ENCODE measurements at places on chromosomes 1 and 21. TPM values are rescaled to one million over a fixed set of nuclear protein-coding genes. Genes with fewer than 3 reads are reported as not detected.

GRCh38 chr1:169308313-169309039 is 59.1 kb downstream of the NME7 start:
- DNase-seq: no peak

- no peak for DNase-seq
Measured at GRCh38 chr1:165075725-165076370, 280.7 kb downstream of the LMX1A start.

DNA sequence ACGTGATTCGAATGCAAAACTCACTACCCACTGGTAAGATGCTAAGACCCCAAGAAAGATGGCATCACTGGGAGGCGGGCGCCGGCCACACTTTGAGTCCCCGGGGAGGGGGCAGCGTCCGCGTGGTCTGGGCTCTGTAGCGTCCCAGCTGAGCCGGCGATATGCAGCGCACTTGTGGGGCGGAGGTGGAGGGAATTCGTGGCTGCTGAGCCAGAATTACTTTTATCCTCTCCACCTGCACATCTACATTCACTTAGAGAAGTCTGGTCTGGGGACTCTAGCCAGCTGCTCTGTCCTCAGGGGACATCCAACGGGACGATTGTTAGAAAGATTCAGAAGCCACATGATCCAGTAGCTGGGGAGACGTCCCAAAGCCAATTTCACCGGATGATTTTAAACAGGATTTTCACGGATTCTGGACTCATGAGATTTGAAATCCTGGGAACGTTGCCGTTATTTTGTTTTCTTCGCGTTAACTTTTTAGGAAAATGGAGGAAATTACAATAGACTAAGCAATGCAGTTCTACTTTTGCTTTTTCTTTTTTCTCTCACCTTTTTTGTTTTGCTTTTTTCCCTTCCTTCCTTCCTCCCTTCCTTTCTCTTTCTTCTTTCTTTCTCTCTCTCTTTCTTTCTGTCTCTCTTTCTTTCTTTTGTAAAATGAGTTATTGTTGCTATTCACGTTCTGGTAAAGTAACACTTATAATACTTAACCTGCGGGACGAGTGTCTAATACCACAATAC is 1.3 kb downstream of the JAM2 start:
- DNase-seq: no peak

DNA sequence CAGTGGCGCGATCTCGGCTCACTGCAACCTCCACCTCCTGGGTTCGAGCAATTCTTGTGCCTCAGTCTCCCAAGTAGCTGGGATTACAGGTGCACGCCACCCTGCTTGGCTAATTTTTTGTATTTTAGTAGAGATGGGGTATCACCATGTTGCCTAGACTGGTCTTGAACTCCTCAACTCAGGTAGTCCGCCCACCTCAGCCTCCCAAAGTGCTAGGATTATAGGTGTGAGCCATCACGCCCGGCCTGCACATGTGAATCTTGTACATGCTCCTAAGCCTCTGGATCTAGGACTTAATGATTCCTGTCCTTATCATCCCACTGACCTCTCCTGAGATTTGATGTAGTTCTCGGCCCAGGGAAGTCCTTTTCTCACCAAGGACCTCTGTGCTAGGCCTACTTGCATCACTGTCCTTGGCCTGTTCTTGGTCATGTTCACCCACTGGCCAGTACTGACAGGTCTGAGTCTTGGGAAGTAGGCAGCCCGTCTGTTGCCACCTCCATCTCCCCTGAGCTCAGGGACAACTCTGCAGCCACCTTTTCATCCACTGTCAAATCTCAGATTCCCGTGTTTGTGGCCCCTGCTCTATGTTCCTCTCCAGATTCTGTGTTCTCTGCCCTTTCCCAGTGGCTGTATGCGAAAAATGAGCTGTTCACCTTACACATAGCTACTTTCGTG is 9.4 kb downstream of the HYI start:
- DNase-seq: no peak

GRCh38 chr1:172180501-172181285 is 239.8 kb upstream of the C1orf105 start:
- peak; percentile 58 for DNase-seq

Gene PAPPA2
- 0.46 TPM for total RNA-seq

- DNase-seq: no peak
Measured at GRCh38 chr1:106700211-106700610, 356.3 kb upstream of the PRMT6 start.

Gene COL24A1
- total RNA-seq: not detected

- DNase-seq: no peak
Measured at GRCh38 chr1:199495432-199495831, 532.1 kb upstream of the NR5A2 start.

- DNase-seq: no peak
Measured at GRCh38 chr1:208177656-208178055, 66.5 kb downstream of the PLXNA2 start.

- DNase-seq: no peak
Measured at GRCh38 chr21:35690436-35690835, 369.9 kb downstream of the SETD4 start.

GRCh38 chr1:85604298-85604997 is 23.9 kb downstream of the CCN1 start:
- no peak for DNase-seq

Gene PHF13
- 12.4 TPM for total RNA-seq

Gene SMPDL3B
- 0.21 TPM for total RNA-seq

Gene HAO2
- total RNA-seq: not detected

Gene AGMAT
- total RNA-seq: 17.0 TPM

Gene GREM2
- total RNA-seq: 0.42 TPM

- no peak for DNase-seq
Measured at GRCh38 chr1:185823467-185823866, 89.3 kb downstream of the HMCN1 start.

DNA sequence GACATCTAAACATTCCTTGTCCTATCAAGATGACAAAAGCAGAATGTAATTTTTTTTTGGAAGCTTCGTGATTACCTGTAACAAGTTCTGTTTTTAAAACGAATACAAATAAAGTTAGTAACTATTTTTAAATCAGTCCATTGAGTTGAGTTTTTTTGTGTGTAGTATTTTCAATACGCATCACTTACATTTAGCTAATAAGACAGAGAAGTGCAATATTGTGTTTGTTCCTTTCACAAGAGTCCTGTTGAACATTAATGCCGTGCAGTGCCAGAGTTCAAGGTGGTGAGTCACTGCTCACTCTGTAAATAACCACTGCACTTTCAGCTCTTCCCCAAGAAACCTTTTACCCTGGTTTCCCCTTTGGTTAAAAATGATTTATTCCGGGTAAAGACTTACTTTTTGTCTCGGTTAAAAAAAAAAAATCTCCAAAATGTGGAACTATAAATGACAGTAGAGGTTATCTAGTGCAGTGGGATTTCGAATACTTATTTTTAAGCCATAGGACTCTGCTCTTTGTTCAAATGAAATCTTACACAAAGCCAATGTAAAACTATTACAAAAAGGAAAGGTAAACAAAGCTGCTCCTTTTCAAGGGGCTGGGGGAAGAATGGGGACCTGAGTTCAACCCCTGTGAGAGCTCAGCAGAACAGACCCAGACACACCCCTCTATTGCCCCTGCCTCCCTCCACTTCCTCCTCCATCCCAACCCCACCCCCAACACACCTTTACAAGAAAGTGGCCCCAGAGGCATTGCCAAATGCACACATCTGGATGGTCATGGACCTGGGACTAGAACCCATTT is 14.8 kb upstream of the NCMAP start:
- peak; percentile 44 for DNase-seq

Gene PLEKHN1
- 3.2 TPM for total RNA-seq

GRCh38 chr1:40625076-40625475 is 40.4 kb downstream of the RIMS3 start:
- peak; percentile 23 for DNase-seq

- no peak for DNase-seq
Measured at GRCh38 chr21:35467566-35467965, 418.5 kb upstream of the RUNX1 start.

DNA sequence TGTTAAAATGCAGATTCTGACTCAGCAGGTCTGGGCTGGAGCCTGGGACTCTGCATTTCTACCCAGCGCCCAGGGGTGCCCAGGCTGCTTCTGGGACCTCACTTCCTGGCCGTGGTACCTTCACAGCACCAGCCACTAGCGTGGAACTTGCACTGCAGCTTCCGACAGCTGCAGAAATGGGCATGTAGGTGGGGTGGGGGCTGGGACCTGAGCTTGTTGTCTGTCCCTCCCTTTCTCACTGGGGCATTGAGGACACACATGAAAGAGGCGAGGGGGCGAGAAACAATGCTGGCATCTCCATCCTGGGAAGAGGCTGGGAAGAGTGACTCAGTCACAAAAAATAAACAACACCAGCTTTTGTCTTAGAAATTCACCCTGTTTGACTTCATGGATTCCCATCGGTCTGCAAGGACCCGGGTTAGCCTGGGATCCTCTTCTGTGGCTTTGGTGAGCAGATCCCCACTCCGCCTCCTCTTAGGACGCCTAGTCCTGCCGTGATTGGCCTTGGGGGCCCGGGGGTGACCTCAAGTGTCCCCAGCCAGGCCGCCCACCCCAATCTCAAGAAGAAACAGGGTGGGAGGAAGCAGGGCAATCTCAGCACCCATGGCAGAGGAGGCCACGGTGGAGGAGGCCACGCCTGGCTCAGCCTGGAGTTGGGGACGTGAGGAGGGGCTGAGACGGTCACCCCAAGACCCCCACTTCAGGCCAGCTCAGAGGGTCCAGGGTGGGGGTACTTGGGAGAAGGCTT is 29.9 kb upstream of the POFUT2 start:
- no peak for DNase-seq

Gene TBX19
- 2.7 TPM for total RNA-seq

GRCh38 chr1:169363046-169363730 is 4.4 kb downstream of the NME7 start:
- DNase-seq: peak; percentile 22

Gene HSPB7
- total RNA-seq: not detected
